Activated CD8-positive, alpha-beta memory T cell treated with anti-CD3 and anti-CD28 coated beads for 1 hour (primary cell): ENCODE measurements at places on chromosomes 1 and 21.

- no peak for DNase-seq
These were observed 2.1 kb downstream of the KDM5B start for GRCh38 chr1:202805886-202806844.

- DNase-seq = no peak
These were observed 383.5 kb downstream of the NTNG1 start for GRCh38 chr1:107524301-107524700.

DNA sequence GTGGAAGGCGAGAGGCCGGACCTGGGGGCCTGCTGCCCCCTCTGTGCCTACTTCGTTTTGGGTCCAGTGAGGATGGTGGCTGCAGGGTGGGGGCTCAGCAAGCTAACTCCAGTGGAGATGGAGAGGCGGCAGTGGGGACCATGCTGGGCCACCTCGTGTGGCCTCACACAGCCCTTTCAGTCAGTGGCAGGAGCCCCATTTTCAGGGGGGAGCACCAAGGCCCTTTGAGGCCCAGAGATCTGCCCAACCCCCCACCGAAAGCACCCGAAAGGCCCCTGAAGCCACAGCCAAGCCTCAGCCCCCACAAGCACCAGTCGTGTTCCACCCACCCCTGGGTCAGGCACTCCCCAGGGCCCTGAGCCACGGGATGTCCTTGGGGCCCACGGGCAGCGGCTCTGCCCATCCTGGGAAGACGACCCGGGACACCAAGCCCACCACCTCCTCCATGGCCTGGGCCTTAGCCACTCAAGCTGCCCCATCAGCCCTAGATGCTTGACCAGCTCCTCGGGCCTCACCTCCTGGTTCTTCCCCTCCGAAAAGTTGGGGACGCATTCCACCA, 345 bp downstream of the FTCD start:
- no peak for DNase-seq

- no peak for DNase-seq
These were observed 19.8 kb upstream of the LY9 start for GRCh38 chr1:160776178-160776577.

GRCh38 chr1:76905876-76906595, 38.8 kb downstream of the ST6GALNAC5 start:
- DNase-seq = no peak

GRCh38 chr1:24992761-24993211, 62.7 kb upstream of the RUNX3 start:
- DNase-seq = no peak

GRCh38 chr1:26978901-26979300, 14.6 kb upstream of the TRNP1 start:
- DNase-seq = no peak

GRCh38 chr1:31689379-31689778, 14.4 kb downstream of the COL16A1 start:
- DNase-seq = no peak

DNA sequence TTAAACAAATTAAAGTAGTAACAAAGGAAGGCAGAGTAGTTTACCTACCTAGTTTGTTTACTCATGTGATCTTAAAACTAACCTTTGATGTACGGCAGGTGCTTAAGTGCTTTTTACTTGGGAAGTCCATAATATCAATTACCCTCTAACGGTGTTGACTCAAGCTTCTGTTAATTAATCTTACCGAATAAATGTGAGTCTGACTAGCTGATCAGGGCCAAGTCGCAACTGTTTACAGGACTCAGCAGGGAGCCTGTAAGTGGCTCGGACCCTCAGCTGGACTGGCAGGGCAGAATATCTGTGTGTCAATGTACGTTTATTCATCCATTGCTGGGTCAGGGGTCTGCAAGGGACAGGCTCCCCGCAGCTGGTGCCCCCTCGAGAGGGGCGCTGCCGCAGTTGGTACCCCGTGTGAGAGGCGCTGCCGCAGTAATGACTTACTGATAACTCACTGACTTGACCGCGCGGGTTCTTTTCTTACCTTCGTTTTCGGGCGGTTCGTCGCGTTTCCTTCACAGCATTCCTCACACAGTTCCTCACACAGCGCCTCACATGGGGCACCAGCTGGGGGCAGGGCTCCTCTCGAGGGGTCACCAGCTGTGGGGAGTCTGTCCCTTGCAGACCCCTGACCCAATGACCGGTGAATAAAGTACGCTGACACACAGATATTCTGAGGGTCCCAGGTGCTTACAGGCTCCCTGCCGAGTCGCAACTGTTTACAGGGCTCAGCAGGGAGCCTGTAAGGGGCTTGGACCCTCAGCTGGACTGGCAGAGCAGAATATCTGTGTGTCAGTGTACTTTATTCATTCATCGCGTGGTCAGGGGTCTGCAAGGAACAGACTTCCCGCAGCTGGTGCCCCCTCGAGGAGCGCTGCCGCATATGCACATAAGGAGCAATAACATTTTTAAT, 3.0 kb downstream of the FMO1 start:
- DNase-seq = no peak

DNA sequence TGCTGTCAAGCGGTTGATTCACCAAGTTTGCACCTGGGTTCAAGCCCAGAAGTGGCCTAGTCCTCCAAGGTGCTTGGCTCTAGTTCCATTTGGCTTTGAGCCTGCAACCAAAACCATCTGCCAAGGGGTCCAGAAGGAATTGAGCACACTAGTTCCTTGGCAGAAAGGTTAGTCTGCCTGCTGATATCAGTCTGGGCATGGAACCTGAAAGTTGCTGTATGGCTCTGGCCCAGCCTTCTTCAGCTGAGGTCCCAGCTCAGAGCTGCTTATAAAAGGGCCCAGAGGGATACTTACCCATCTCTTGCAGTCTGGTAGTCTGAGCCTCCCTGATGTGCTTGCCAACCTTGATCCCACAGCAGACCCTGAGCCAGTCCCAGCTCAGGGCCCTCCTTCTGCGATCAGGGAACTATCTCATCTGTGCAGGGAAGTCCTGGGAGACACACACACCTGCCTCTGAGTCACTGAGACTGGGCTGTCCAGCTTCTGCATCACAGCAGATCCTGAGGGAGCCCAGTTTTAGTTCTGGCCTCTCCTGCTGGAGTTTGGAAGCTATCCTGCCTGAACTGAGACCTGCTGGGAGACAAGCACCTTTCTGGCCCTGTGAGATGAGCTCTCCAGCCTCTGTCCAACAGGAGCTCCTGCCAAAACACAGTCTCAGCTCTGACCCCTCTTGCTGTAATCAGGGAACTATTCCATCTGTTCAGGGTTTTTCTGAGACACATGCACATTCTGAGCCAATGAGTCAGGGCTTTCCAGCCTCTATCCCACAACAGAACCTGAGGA, 75.8 kb downstream of the CTH start:
- no peak for DNase-seq

DNA sequence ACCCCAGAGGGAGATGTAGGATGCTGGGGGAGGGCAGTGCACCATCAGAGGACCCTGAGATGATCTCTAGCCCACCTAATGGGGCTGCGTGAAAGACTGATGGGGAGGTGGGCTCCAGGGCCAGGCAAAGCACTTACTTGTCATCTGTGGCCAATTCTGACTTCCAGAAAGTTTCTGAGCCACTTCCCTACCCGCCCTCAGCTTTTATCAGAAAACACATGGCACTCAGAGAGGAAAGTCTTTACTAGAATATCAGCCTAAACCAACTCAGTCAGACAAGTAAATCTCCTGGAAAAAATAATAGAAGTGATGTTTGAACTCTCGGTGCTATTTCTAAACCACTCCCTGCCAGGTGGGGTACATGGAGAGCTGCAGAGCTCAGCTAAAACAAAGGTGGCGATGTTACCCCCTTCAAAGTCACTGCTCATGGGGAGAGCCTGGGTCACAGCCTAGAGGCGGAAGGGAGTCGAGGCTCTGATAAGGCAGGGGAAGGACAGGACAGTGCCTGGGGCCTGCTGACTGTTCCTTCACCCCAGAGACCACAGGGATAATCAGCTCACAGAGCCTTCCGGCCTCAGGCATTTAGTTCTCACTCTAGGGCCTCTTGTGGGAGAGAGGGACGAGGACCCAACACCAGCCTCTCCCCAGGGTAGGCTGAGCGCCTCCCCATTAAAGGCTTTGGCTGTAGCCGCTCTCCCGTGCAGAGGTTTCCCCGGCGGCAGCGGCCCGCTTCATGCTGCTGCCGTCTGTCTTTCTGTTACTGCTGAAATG, 14.2 kb downstream of the SMIM12 start:
- DNase-seq = no peak

DNA sequence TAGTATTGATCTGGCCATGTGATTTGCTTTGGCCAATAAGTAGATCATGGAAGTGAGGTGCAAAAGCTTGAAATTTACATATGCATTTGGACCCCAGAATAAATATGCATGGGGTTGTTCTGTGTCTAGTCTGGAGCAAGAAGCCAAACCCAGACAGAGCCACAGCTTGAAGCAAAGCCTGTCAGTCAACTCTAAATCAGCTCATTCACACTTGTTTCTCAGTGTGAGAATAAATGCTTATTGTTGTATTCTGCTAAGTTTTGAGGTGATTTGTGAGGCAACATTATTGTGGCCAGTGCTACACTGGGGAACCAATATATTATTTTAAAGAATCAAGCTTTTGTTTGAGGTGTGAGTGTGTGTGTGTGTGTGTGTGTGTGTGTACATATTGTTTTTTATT, 12.2 kb upstream of the PGLYRP3 start:
- no peak for DNase-seq

DNA sequence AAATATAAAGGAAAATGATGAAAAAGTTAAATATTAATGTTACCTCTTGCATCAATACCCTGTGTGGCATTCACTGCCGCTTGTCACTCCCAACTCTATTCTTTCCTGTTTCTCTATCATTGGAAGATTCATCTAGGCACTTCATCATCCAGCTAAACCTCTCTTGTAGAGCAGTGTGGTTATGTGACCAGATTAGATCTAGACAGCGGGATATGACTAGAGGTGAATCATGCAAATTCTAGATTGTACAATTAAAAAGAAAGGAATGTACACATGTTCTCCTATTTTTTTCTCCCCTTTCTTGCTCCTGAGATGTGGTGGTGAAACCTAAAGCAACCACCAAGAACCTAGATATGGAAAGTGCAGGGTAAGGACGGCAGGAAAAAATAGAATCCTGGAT, 174.1 kb downstream of the LBR start:
- no peak for DNase-seq
